ENCODE measurements at places on chromosomes 11 and 22.

DNA sequence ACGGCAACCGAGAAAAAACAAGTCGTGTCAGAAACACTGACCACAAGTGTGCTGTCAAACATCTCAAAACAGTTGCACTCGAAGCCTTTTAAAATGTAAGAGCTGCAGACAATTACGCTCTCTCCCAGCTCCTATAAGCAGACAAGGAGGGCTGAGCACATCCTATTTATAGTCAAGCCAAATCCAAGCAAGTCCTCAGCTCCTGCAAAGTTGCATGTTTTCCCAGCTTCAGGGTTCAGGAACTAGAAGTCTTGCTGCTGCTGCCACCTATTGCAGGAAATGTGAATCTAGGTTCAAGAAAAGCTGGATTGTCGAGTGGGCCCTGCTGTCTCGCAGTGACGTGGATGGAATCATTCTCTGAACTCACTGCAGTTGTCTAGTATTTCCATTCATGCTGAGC is 15.5 kb downstream of the EFCAB6 start:
- DNase-seq = no peak

GRCh38 chr11:1556278-1556902 is 15.7 kb downstream of the DUSP8 start:
- DNase-seq = no peak

GRCh38 chr11:13284776-13285588 is 7.4 kb downstream of the BMAL1 start:
- DNase-seq = no peak

DNA sequence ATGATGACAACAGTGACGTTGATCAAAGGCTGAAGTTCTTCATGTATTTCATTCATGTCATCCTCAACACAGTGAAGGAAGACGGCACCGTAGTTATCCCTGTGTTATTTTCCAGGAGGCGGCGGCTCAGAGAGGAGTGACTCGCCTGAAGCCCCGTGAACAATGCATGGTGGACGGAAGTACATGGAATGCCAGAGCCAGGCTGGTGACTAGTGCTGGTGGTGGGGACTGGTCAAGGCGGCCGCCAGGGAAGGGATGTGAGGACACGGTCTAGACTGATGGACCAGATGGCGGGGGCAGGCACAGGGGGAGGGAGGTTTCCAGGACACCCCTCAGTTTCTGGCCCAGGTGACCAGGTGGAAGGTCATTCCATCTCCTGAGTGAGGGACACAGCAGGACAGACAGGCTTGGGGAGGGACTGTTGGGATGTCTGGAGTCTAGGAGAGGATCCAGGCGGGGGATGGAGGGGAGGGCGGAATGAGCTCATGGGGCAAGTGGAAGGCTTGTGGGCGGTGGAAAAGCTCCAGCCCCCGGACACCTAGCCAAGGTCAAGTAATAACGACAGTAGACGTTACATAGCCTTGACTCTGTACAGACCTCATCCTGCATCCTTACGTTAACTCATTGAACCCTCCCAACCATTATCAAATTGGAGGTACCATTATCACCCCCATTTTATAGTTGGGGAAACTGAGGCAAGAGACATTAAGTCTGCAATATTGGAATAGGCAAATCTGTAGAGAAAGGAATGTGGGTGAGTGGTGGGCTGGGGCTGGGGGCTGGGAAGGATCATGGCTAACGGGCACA is 16.0 kb upstream of the PICK1 start:
- DNase-seq = no peak

- no peak for DNase-seq
Observed at GRCh38 chr22:47798229-47798628, 1035.8 kb downstream of the TBC1D22A start.

GRCh38 chr22:27533105-27533745 is 268.3 kb downstream of the MN1 start:
- no peak for DNase-seq

GRCh38 chr11:11731311-11732083 is 109.7 kb upstream of the GALNT18 start:
- DNase-seq = no peak

GRCh38 chr11:111729071-111729830 is 36.9 kb downstream of the PPP2R1B start:
- no peak for DNase-seq

- no peak for DNase-seq
Observed at GRCh38 chr11:73019449-73019848, 122.7 kb downstream of the FCHSD2 start.

- no peak for DNase-seq
Observed at GRCh38 chr11:69511358-69512055, 30.0 kb downstream of the LINC01488 start.
